ENCODE measurements at places on chromosomes 6 and 20.

DNA sequence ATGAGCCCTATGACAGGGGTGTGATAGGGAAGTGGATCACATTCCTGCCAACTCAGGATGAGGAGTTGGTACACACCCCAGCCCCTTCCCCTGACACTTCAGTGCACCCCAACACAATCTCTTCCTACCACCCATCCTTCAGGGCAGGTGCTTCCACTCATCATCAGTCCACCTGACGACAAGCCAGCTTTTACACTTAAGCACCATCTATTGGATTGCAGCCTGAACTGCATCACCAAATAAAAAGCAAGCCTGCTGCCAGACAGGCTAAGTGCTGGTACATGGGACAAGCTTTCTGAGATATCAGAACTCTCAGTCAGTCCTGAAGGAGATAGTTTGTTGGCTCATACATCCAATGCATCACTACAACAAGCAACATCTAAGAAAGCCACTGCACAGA lies 69.0 kb upstream of the TMEM200A start:
- no peak for DNase-seq

DNA sequence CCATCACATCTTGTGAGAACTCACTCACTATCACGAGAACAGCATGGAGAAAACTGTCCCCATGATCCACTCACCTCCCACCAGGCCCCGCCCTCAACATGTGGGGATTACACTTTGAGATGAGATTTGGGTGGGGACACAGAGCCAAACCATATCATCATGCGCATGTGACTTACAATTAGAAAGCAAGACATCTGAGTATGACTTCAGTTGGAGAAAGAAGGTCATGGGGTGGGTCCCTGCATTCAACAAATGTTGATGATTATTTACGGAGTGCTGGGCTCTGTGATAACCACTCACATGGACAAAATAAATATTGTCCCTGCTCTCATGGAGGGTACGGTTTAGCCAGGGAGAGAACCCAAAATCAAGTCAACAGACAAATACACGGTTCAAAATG lies 37.9 kb downstream of the VSTM2L start:
- no peak for DNase-seq

DNA sequence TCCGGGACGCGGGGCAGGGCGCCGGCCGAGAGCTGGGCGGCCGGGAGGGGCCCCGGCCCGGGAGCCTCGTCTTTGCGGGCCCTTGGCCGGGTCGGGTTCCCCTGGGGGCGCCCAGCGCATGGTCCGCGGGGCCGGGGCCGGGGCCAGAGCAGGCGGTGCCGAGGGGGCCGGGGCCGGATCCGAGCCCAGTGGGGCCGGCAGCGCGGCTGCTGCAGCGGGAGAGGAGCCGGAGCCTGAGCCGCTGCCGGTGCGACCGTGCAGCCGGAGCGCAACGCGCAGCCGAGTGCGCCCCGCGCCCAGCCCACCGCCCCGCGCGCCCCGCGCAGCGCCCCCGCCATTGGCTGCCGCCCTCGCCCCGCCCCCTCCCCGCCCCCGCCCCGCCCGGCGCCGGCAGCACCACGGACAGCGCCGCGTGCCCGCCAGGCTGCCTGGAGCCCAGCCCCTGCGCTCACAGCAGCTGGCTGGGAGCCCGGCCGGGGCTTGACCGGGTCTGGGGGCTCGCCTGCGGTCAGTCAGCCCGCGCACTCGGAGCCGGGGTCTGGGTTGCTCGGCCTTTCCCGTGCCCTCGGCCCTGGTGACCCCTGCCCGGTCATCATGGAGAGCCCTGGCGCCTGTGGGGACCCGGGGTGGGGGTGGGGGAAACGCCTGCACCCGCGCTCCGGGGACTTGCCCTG lies at the start of gene HRH3:
TSS of gene HRH3 (minus strand) at position 287 of the 674 bp plus-strand sequence. CDS start 308 bp downstream, outside the sequence.
- no peak for DNase-seq

DNA sequence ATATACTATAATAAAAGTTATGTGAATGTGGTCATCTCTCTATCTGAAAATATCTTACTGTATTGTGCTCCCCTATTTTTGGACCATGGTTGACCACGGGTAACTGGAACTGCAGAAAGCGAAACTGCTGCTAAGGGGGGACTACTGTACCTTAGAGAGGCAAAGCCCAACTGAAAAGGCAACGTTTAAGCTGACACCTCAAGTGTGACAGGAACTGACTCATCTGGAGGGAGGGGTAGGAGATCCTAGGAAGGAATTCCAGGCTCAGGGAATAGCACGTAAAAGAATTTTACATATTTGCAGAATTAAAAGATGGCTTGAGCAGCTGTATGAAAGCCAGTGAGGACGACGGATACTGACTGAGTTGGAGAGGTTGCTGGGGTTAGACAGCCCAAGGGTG lies 34.8 kb downstream of the ELOVL2 start:
- DNase-seq, result no peak

- DNase-seq, result no peak
Observed at GRCh38 chr6:29517728-29518440, 30.1 kb upstream of the MAS1L start.

GRCh38 chr6:166712286-166713228 lies 85.5 kb upstream of the RPS6KA2 start:
- no peak for DNase-seq

GRCh38 chr6:36636283-36636682 lies 42.1 kb downstream of the SRSF3 start:
- peak; percentile 74 for DNase-seq

DNA sequence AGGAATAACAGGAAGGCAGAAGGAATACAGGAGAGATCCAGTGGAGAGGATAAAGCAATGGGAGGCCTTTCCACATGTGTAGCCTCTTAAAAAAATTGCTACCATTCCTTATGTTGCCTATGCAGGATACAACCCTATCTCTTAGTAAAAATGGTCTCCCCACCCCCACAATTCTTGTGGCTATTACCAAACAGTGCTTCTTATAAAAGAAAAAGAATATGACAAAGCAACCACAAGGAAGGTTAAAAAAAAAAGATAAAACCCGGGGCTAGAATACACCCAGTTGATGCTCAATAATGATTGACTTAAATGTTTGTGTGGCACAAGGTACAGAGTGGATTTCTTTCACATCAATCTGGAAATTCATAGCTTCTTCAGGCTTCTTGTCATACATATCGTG lies 250.9 kb downstream of the HIVEP2 start:
- no peak for DNase-seq

GRCh38 chr6:19731282-19731681 lies 105.9 kb upstream of the ID4 start:
- DNase-seq, result no peak

DNA sequence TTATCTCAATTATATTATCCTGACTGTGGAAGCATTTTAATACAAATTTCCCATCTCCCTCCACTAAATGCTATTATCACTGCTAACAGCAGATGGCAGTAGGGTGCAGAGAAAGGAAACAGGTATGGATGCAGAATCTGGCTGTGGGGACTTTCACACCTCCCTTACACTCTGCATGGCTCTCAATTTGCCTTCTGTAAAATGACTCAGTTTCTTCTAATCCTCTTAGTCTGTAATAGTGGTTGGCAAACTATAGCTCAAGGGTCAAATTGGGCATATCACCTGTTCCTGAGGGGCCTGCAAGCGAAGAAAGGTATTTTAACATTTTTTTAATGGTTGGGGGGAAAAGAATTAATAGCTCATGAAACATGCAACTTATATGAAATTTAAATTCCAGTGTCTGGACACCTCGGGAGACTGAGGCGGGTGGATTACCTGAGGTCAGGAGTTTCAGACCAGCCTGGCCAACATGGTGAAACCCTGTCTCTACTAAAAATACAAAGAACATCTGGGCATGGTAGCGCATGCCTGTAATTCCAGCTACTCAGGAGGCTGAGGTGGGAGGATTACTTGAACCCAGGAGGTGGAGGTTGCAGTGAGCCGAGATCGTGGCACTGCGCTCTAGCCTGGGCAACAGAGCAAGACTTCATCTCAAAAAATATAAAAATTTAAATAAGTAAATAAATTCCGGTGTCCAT lies 83.5 kb downstream of the ZMYND8 start:
- DNase-seq, result no peak

- no peak for DNase-seq
Observed at GRCh38 chr6:147176795-147177194, 27.4 kb upstream of the STXBP5 start.

DNA sequence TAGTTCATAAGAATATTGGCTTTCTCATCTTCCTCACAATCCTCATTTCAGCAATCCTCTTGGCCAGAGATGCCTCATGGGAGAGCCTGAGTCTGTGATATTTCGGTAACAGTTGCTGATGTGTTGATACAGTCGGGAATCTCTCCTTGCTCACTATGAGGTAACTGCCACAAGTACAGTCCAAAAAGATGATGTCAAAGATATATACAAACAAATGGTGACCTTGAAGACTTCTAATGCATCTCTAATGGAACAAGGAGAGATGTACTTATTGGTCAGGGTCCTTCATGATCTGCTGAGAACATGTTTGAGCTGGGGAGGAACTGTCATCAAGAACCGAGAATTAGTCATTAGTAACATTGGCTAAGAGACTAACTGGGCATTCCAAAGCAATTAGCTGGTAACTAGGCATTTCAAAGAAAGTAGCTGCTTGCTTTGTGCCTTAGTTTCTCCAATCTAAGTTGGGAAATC lies 56.1 kb downstream of the FILIP1 start:
- no peak for DNase-seq

- DNase-seq, result no peak
Observed at GRCh38 chr20:24253321-24253720, 216.1 kb upstream of the SYNDIG1 start.

GRCh38 chr6:88143421-88144157 lies 22.6 kb downstream of the CNR1 start:
- DNase-seq, result no peak

- DNase-seq, result no peak
Observed at GRCh38 chr6:23445157-23445710, 680.8 kb upstream of the NRSN1 start.

DNA sequence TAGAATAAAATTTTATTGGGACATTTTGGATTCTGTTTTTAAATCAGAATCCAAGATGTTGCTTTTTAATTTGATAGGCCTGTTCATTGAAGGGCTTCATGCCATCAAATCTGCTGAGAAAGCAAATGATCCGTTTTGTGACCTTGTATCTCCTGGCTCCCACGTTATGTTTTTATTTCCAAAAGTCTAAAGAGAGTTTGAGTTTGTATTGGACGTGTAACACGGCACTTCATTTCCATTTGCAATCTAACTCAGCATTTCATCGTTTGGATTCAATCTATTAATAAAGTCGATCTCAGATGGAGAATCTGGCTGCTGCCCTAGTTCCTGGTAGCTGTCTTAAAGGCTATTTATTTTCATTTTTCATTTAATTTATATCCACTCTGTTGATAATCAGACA lies 17.0 kb downstream of the KIF25 start:
- no peak for DNase-seq

DNA sequence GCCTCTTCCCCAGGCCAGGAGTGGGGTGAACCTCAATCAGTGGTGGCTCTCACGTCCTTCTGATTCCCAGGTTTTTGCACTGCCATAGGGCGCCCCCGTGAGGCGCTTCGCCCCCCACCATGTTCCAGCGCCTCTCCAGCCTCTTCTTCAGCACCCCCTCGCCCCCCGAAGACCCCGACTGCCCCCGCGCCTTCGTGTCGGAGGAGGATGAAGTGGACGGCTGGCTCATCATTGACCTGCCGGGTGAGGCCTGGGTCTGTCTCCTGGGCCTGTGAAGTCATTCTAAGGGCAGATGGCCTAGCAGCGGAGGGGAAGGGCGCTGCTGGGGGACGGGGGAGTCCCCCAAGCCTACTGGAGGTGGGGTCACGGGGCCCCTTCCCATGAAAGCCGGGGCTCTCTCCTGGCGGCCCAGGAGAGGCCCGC lies 4.5 kb downstream of the TP53INP2 start:
- DNase-seq, result no peak

- no peak for DNase-seq
Observed at GRCh38 chr6:97849390-97849789, 566.4 kb upstream of the MMS22L start.

- DNase-seq, result no peak
Observed at GRCh38 chr6:51934098-51934497, 153.3 kb downstream of the PKHD1 start.

DNA sequence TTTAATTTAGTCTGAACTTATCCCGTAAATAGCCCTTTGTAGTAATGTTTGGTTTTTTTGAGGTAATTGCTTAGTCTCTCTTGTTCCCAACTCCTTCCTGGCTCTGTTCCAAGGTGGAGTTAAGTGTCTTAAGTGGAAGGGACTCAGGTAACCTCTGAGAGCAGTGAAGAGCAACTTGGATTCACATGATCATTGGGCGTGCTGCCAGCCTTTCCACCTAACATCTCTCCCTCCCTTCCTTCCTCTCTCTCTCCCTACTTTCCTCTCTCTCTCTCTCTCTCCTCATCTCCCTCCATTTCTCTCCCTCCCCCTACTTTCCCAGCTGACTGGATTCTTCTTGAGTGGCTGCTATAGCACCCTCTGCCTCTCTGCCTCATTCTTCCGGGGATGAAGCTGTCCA lies 232.9 kb upstream of the SASH1 start:
- DNase-seq, result no peak

DNA sequence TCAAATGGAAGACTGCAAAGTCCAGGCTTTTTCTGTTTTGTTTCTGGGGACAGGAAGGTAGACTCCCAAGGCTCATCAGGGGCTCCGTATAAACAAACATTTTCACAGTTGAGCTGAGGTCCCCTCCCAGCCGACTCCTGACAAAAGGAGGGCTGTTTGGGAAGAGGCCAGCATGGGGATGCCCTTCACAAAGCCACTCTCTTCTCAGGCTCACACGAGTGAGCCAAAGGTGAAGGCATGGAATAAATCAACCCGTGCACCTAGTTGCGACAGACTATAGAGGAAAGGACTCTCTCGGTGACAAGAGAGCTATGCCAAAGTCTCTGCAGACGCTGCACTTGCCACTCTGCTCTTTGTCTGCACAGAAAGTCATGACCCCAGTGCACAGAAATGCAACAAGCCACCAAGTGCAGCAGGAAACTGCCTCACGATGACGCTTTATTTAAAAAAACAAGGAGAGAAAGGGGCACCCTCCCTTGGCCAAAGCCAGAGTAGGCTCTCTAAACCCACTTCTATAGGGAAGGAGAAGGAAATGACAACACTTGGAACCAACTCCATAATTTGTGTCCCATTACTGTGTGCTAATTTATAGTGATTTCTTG lies 21.0 kb downstream of the JAG1 start:
- no peak for DNase-seq

DNA sequence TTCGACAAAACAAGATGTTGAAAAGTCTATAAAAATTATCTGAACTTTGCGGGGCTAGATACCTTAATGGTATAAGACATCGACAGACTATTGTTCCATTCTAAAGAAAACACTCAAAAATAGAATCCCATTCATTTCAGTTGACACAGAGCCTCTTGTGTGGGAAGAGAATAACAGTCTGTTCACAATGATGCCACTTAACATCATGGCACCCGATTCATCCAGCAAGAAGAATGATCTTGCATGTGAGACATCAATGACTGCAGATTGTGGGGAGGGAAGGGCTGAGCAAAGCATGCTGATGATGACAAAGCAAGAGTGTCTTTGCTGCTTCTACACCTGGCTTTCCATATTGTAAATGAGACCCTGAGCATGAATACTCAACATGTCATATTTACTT lies 49.7 kb upstream of the ARMH2 start:
- DNase-seq, result no peak

DNA sequence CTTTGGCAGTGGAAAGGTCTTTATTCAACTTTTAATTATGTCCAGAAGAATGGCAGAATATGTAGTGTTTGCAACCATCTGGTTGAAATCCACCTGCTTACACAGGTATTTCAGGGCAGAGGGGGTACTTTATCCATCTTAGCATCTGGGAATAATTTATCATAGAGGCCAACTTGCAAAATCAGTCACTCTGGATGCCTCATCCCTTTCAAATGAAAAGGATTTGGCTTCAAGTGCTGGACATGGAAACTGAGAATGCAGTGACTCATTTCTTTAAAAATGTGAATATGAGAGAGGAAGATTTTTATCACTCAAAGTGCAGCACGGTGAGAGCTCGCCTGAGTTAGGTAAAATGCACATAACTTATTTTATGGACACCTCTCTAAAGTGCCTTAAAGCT lies 758.3 kb downstream of the KIF16B start:
- DNase-seq, result no peak

Measured in chondrocyte (in vitro differentiated cells).